ENCODE measurements at places on chromosomes 7 and 10.

DNA sequence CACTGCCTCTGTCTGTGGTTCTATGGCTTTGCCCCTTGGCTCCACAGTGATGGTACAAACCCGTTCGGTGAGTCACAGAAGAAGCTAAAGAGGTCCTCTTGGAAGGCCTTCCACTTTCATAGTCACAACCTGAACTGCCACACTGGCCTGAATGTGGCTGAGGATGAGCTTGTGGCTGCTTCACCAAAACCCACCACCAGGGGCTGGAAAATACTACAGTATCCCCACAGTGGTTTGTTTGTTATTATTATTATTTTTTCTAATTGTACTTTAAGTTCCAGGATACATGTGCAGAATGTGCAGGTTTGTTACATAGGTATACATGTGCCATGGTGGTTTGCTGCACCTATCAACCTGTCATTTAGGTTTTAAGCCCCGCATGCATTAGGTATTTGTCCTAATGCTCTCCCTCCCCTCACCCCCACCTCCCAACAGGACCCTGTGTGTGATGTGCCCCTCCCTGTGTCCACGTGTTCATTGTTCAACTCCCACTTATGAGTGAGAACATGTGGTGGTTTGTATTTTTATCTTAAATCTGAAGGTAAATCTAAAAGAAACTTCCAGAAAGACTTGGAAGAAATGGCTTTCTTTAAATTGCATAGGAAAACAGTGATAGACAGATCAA lies 160.8 kb upstream of the NPSR1 start:
- no peak for DNase-seq

GRCh38 chr7:11434366-11434765 lies 397.6 kb downstream of the THSD7A start:
- DNase-seq, result no peak

GRCh38 chr7:112994656-112995055 lies 92.0 kb downstream of the GPR85 start:
- no peak for DNase-seq

DNA sequence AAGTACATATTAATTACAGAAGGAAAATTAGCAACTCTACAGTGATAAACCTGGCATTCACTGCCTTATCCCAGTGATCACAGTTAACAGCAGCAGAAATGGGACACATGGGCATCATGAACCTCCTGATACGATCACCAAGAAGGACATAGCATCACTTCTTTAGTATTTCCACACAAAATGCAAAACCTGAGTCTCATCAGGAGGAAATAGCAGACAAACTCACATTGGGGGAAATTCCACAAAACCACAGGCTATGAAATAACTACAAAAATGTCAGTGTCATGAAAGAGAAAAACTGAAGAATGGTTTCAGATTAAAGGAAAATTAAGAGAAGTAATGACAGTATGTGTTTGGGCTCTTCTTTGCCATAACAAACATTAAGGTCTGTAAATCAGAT lies 12.0 kb upstream of the PURB start:
- DNase-seq, result no peak

DNA sequence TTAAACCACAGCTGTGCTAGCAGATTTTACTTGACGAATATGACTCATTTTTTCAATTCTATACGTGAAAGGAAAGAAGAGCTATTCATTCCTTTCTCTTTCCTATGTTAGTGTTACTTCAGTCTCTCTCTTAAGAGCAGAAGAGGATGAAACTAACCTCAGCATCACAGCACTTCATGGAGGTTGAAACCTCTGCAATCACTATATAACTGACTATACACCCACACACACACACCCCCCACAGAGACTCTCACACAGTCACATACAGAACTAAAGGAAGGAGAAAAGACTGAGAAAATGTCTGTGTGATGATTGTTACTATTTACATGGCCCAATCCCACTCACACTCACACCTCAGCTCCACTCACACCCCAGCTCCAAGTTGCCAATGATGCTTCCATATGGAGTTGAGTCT lies 104.2 kb downstream of the KIF20B start:
- no peak for DNase-seq

- DNase-seq, result no peak
These were observed 1.9 kb upstream of the GPR22 start for GRCh38 chr7:107467972-107468371.

- DNase-seq, result no peak
These were observed 32.9 kb upstream of the ANKRD2 start for GRCh38 chr10:97539523-97540200.

Measured in stimulated activated naive CD4-positive, alpha-beta T cell (primary cell).